ENCODE measurements at places on chromosomes 5 and 9. TPM values are rescaled to one million over a fixed set of nuclear protein-coding genes. Genes with fewer than 3 reads are reported as not detected.

DNA sequence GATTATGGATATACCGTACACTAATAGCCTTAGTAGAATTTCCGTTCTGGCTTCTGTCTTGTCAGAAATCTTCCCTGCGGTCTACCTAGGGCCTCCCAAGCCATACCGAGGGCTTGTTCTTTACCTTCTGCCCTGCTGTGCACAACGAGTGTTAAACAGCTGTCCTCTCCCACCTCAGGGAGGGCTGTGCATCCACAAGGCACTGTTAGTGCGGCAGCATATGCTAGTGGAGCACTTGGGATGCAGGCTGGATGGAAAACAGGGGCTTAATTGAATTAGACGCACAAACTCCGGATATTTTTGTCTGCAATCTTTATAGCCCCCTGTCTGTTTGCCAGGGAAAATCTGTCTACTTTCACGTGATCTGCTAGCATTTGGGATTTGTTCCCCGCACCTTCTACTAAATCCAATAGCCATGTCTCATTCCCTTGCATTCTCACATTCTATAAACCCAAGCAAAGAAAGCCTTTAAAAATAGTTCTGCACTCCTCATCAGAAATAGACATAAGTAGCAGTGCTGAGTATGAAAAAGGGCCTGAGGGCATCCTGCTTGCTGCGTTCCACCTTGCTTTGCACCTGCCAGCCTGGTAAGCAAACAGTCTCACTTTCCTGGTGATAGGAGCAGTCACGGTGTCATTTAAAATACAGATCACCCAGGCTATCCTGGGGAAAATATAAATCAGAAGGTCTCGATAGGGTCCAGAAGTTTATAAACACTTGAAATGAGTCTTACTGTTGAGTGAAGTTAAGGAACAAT is 382.6 kb downstream of the RASEF start:
- no peak for DNase-seq

DNA sequence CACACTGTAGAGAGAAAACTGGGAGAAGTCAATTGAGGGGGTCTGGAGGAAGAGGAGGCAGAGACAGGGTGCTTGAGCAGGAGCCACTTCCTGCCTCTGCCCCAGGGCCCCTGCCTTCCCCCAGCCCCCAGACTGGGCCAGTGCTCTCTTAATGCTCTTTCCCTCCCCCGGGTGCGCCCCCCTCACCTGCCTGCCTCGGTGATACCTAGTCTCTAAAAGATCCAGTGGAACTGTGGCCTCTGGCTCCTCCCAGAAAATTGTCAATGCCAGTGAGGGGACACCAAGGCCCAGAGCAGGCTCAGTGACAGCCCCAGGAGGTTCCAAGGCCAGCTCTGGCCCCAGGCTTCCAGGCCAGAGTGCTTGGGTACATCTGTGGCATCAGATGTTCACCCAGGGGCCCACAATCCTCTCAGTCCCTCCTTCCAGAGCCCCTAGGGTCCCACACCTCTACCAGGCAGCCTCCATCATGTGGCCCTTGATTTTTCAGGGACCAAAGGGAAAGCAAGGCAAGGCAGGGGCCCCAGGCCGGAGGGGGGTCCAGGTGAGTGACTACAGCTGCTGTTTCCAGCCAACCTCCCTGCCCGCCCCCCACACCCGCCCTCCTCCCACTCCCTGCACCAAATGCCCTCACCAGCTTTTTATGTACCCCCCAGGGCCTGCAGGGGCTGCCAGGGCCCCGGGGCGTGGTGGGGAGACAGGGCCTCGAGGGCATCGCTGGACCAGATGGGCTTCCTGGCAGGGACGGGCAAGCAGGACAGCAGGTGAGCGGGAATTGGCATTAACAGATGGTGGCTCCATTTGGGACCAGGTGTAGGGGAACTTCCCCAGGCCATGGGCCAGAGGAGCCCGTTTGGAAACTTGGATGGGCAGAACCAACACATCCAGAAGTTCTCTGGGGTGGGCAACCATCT is 33.1 kb upstream of the ORM1 start:
- DNase-seq, result no peak

- DNase-seq, result no peak
Measured at GRCh38 chr5:80165452-80165851, 90.4 kb downstream of the SERINC5 start.

- DNase-seq, result no peak
Measured at GRCh38 chr5:6395102-6395445, 16.7 kb upstream of the MED10 start.

The FBXL7 gene
- 8.4 TPM for total RNA-seq

DNA sequence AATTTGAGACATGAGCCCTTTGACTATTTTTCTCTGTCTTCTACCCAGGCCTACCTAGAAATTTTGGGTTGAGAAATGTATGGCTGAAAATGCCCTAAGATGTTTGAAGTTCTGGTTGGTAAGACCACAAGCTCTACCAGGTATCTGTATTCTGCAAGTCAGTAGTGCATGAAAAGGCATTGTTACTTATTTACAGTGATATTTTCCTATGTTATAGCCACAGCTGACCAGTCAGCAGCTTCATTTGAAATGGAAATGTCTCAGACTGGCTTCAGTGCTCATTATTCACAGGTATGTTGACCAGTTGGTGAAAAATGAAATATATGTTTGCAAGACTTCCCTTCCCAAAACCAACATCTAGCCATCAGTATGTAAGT is 91.9 kb upstream of the ITGA2 start:
- DNase-seq, result no peak

- DNase-seq, result no peak
Measured at GRCh38 chr5:76180814-76181805, 97.9 kb downstream of the SV2C start.

All from H7 (cell line).